NCI-H2227 treated with DMSO at 0.1 percent for 48 hours (cell line): ENCODE measurements at places on chromosomes 12 and 14.

- DNase-seq: no peak
These were observed 744.3 kb downstream of the DIO2 start for GRCh38 chr14:79466938-79467527.

DNA sequence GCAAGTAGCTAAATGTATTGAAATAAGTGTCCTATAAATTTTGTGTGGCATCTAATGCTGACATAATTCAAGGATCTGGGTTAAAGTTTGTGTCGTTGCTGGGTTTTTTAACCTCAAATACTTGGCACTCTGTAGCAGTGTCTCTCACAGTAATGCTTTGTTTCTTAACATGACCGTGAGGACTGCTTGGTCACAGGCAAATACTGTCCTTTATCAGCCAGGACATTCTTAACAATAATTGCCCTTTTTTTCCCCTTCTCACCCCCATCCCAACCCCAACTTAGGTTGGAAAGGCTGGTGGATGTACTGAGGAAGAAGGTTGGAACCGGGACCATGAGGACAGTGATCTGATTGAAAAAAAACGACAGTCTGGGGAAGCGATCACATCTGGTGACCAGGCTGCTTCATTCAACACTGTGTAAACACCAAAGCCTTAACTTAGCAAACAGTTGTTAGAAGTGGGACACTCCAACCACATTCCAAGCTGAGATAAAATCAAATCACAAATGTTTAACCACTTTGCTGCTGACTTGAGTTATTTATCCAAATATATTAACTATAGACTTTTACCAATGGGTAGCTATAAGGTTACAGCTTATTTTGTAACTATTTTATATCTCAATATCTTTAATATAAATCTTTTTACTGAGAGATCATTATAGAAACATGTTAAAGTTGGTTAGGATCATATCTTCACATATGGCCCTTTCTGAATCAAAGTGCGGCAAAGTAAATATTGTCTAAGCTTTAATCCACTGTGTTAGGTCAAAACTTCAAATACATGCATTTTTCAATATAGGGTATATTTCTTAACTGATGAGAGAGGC, 48.2 kb downstream of the FOXA1 start:
- DNase-seq: no peak

DNA sequence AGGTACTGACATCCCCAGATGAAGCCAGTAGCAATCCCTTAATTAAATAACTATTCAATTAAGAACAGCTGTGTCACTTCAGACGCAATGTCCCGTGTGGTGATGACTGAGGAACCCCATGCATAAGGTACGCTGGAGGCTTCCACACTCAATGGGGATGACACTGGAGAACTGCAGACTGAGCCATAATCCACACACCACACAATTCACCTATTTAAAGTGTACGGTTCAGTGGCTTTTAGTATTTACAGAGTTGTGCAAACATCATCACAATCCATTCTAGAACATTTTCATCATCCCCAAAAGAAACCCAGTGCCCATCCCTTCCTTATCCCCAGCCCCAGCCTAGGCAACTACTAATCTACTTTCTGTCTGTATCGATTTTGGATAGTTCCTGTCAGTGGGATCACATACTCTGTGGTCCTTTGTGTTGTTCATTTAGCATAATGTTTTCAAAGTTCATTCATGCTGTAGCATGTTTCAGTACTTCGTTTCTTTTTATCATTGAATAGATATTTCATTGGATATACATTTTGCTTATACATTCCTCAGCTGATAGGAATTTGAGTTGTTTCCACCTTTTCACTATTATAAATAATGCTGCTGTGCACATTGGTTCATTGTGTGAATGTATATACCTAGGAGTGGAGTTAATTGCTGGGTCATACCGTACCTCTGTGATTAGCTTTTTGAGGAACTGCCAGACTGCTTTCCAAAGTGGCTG, 61.1 kb downstream of the NINJ2 start:
- no peak for DNase-seq

GRCh38 chr14:95936041-95936440, 59.4 kb downstream of the TUNAR start:
- no peak for DNase-seq
